CD4-positive, alpha-beta T cell treated with Interleukin-12 subunit alpha and Interleukin-12 subunit beta, for 1 hour (primary cell): ENCODE measurements at places on chromosomes 6 and 20.

GRCh38 chr6:11475016-11475415 is 62.5 kb upstream of the TMEM170B start:
- no peak for DNase-seq

DNA sequence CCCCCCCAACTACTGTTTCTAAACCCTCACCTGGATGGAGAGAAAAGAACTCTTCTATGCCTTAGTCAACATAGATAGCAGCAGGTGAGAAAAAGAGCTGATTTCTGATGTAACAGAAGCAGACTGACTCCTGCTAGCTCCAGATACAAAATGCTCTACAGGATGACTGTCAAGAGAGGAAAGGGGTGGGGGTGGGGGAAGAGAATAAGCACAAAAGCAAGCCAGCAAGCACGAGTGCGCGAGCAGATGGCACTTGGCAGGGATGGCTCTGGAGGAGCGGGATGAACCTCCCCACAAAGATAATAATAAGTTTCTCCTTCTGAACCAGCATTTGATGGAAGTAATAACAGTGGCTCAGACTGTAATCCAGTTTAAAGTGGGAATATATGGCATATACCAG is 45.6 kb upstream of the SPDEF start:
- no peak for DNase-seq

DNA sequence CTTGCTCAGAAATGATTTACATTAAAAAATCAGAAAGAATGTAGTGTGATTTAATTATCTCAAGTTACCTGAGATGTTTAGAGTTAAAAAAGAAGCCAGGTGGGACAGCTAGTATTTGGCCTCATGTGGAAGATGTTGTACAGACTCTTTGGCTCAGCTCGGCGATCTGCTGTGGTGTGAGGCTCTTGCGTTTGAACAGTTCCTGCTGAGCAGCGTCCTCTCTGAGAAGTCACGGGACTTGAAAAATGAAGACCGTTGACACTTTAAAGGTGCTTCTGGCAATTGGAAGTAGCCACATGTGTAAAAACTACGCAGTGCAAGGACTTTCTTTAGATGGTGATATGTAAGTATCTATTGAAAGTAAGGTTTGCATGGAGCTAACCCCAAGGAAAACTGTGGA is 169.0 kb downstream of the BACH2 start:
- DNase-seq: no peak

GRCh38 chr6:24492475-24492874 is 2.3 kb upstream of the ALDH5A1 start:
- no peak for DNase-seq

GRCh38 chr6:128676456-128676855 is 156.1 kb upstream of the PTPRK start:
- no peak for DNase-seq

DNA sequence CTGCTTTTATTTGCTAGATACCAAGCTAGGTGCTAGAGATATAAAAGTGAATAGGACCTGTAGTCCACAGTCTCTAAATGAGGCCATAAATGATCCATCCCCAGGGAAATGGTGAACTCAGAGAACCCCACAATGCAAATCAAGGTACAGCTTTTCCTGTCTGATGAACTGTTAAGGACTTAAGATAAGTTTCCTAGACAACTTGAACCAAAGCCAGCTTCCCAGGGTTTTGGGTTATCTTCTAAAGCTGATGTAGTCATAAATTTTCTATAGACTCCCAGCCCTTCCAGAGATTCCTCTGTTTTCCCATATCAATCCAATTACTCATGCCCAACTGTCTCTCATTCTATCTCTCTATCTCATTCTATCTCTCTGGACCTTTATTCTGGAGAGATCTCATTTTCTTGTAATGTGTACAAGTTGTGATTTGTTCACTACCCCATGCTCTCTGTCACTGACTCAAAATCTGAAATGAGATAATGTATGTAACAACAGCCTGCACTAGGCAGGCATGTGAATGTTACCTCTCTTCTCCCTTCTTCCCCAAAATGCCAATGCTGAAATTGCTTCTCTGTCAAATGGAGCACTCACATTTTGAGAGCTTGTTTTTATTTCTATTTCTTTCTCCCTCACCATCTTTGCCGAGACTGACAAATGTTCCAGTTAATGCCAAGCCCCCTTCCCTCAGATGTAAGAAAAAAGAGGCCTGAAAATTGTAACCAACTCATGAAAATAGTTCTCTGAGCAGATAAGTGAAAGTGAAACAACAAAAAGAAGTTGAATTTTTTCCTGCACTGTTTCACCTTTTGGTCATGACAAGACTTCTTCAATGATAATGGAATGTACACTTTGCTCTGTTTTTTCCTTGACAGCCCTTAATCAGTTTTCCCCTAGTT is 279.9 kb downstream of the SLC35F1 start:
- DNase-seq: no peak
